ENCODE measurements at places on chromosomes 5 and 9.

GRCh38 chr9:111876179-111876578 is 20.4 kb upstream of the UGCG start:
- no peak for DNase-seq
- no peaks in the 10 kb centered on the region for H3K27me3 ChIP-seq
- H3K4me1 ChIP-seq = no peaks in the 10 kb centered on the region
- no peak overlapping the region for H3K27ac ChIP-seq
- H3K4me3 ChIP-seq = no peak overlapping the region

GRCh38 chr5:31378838-31379237 is 153.1 kb downstream of the DROSHA start:
- no peak overlapping the region for H3K27ac ChIP-seq
- no peaks in the 10 kb centered on the region for H3K4me1 ChIP-seq
- no peak overlapping the region for H3K4me3 ChIP-seq
- no peaks in the 10 kb centered on the region for H3K27me3 ChIP-seq
- H3K36me3 ChIP-seq = no peaks in the 10 kb centered on the region

DNA sequence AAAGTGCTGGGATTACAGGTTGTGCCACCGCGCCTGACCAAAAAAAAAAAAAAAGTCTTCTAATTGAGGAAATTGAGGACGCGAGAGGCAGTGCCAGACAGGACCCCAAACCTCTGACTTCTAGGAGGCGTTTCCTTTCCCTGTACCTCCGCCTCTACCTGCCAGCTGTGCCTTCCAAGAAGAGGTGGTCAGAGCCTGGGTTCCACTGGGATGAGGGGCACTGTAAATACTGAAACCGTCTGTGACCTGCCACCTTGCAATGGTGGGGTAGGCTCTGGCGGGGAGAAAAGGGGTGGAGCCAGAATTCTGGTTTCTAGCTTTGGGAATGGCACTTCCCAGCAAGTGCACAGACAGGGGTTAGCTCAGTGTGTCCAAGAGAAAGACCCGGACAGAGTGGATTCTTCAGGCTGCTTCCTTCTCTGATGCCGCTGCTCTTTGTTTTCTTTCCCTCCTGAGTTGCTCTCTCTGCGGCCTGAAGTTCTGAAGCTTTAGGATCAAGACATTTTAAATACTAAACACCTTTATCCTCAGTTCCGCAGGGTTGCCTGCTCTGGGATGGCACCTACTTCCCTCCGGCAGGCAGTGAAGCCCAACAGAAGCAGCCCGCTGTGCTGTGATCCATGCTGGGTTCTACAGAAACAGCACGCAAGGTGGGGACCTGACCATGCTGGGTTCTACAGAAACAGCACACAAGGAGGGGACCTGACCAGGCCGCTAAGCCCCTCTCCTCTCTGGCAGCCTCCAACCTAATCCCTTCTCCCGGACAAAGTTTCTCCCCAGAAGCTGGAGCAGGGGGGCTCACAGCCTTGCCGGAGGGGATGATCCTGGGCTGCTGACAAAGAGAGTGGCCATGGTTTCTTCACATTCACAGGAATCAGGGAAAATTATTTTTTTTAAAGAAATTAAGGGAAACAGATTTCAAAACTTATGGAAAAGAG is 65.2 kb downstream of the OTULIN start:
- DNase-seq = no peak
- no peak overlapping the region for H3K4me3 ChIP-seq
- no peaks in the 10 kb centered on the region for H3K27me3 ChIP-seq
- no peaks in the 10 kb centered on the region for H3K4me1 ChIP-seq
- H3K36me3 ChIP-seq = no peaks in the 10 kb centered on the region
- no peak overlapping the region for H3K27ac ChIP-seq

DNA sequence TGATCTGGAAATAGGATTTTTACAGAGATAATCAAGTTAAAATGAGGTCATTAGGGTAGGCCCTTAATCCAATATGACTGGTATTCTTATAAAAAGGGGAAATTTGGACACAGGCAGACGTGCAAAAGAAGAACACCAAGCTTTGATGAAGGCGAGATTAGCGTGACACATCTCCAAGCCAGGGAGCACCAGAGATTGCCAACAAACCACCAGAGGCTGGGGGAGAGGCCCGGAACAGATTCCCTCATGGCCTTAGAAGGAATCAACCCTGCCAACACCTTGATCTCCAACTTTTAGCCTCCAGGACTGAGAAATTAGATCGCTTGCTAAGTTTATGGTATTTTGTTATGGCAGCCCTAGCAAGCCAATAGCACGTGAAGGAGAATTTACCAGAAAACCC is 10.8 kb upstream of the ARSI start:
- H3K4me3 ChIP-seq = no peak overlapping the region
- DNase-seq = no peak
- H3K27ac ChIP-seq = no peak overlapping the region
- H3K27me3 ChIP-seq = no peaks in the 10 kb centered on the region
- no peaks in the 10 kb centered on the region for H3K36me3 ChIP-seq

GRCh38 chr9:35646153-35646532 is 4.6 kb downstream of the SIT1 start:
- no peaks in the 10 kb centered on the region for H3K36me3 ChIP-seq
- peak overlapping the region; percentile 93 for H3K27ac ChIP-seq
- peaks cover 26% of the 10 kb centered on the region for H3K4me1 ChIP-seq
- H3K27me3 ChIP-seq = no peaks in the 10 kb centered on the region
- H3K4me3 ChIP-seq = peak overlapping the region; percentile 60

Data from vagina (tissue), 2 donors.